ENCODE measurements at places on chromosomes 12 and 14.

- no peak for DNase-seq
These were observed 371.2 kb downstream of the DIO2 start for GRCh38 chr14:79840103-79840502.

GRCh38 chr12:107320033-107320928 is 226.9 kb upstream of the CRY1 start:
- peak; percentile 29 for DNase-seq

GRCh38 chr12:108129017-108129812 is at the start of gene WSCD2:
Gene WSCD2 (plus strand): TSS chr12:108129288. CDS start chr12:108195833, 66,545 bp downstream.
- DNase-seq = peak; percentile 95

GRCh38 chr14:75318353-75318752 is 39.7 kb downstream of the FOS start:
- no peak for DNase-seq

- no peak for DNase-seq
These were observed 68.1 kb downstream of the ETV6 start for GRCh38 chr12:11717519-11717961.

DNA sequence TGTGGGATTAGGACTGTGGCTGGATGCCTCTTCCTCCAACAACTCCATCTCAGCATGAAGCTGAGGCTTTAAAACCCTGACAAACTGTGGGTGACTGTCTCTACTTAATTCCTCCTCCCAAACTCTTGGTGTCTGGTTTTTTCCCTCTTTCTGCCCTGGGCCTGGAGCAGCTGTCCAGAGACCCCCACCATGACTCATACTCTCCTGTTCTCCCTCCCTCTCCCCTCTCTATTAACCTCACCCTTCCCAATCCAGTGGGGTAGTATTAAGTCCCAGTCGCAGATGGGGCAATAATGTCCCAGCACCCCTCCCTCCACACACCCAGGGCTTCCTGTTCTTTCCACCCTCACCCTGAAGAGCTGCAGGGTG is 2.0 kb upstream of the DNAJC14 start:
- no peak for DNase-seq

DNA sequence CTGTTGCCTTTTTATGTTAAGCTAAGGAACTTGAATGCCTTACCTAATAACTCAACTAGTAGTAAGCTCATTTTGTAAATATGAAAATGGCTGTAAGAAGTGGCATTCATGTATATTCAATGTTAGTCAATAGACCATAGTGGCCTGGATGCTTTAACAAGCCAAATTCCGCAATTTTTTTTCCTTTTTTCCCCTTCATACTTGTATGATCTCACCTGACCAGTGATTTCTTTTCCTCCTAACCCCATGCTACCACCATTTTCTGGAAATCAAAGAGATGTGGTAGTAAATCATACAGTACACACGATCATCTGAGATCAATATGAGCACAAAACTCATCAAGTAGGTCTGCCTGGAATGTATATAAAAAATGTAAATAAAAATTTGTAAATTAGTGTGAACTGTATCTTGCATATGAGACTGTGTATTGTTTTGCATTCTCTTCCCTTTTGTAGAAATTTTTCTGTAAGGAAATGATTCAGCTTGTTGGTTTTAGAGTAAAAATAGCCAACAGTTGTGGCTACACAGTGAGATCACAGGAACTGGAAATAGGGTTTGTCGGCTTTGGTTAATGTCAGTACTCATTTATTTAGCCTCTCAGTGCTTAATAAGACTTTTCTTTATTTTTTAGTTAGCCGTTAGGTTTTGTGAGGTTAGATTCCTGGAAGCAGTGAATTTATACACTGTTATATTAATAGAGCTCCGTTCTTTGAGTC is 62.5 kb downstream of the ETNK1 start:
- DNase-seq = no peak

DNA sequence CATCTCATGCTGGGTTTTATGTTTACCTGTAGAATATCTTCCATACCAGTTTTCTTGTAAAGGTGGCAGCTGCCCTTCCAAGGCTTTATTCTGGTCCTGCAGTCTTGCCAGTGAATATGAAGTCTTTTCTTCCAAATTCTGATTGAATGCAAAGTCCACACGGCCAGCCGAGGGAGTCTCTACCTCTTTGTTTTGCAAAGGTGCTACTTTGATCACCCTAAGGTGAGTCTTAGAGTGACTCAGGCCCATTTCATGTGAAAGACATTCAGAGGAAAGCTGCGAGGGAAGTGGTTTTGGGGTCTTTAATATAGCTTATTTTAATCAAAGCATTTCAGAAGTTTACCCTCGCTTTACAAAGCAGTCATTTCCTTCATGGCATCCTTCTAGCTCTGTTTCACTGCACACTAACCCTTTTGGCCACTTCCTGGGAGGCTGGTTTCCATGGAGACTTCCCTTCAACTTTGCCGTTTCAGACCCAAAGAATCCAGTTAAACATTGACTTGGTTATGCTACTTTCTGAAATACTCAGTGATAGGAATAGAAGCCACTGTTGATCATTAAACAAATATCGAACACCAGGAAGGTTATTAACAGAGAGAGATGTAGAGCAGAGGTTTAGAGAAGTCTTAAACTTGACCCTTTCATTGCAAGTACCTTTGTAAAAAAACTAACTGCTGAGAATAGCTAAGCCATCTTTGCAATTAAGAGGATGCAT is at the start of gene CCDC198:
CCDC198 (minus strand) TSS at position 391 of the 715 bp plus-strand sequence; CDS start at position 249, 142 bp downstream.
- DNase-seq = peak; percentile 71

GRCh38 chr14:101239065-101239464 is 322.2 kb upstream of the DIO3 start:
- no peak for DNase-seq

DNA sequence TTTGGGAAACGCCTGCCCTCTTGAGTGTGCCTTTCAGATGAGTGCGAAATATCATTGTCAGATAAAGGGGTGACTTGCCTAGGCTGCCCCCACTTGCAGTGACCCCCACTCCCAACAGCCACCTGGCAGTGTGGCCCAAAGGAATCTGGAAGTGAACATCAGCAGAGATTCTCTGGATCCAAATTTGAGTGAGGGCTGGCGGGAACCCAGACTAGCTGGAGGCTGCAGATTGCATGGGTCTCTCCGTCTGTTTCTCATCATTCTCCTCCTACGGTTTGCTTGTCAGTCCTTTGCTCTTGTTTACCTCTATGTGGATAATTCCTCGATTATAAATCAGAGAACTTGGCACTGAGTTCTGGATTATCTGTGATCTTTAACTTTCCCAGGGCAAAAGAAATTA is 280.8 kb downstream of the ZFP36L1 start:
- DNase-seq = no peak

- DNase-seq = no peak
These were observed 30.3 kb downstream of the C14orf132 start for GRCh38 chr14:96069421-96069820.

- no peak for DNase-seq
These were observed 115.3 kb downstream of the TRMT5 start for GRCh38 chr14:60865378-60866127.

DNA sequence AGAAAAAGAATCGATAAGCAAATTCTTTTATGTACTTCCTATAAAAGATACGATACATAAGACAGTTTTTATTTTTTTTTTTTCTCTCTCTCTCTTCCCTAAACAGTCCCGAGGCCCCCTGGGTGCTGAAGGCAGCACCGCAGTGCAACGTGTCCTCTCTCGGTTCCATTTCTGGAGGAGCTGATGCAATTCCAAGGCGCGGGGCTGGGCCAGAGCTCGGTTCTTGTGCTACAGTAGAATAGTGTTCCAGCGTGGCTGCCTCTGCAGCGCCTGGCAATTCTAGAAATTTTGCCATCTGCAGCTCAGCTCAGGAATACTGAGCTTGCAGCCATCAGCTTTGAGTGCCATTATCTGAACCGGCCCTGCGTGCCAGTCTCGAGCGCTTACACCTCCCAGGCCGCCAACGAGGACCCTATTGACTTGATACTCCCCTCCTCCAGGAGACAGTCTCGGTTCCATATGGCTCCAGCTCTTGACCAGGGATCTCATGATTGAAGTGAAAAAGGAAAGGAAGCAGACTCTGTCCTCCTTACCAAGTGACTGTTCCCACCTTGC is 630 bp downstream of the ALDH1L2 start:
- DNase-seq = peak; percentile 88

GRCh38 chr12:3335078-3335487 is 155.9 kb upstream of the PRMT8 start:
- no peak for DNase-seq

GRCh38 chr14:79583738-79584408 is 627.4 kb downstream of the DIO2 start:
- no peak for DNase-seq

DNA sequence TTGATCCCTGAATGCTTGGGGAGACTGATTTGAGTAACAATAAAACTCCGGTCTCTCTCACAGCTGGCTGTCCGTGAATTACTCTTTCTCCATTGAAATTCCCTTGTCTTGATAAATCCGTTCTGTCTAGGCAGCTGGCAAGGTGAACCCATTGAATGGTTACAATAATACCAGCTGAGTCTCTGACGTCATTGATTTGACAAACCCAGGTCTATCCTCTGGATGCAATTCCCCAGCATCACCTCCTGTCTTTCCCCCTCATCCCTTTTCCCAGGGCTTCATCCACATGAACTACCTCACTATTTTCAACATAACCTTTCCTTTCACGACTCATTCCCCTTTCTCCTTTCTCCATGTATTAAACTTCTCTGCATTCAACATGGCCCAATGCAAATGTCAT is 98.7 kb upstream of the TMEM132C start:
- no peak for DNase-seq

DNA sequence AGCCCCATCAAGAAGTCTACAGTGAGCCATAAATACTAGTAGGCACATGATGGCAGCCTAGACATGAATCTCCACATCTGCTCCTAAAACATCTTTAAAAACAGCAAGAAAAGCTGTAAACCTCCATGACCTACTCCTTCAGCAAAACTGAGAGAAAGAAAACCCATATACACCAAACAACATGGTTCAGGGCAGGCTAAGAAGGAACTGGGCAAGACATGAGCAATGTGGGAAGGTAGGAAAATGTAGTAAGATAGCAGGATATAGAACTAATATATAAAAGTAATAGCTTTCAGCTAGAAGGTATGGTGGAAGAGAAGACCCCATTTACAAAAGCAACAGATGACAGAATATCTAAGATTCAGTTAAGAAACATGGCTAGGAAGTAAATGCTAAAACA is 88.8 kb downstream of the RPS6KA5 start:
- no peak for DNase-seq

- no peak for DNase-seq
These were observed 7.8 kb downstream of the IKZF4 start for GRCh38 chr12:56028511-56029165.

DNA sequence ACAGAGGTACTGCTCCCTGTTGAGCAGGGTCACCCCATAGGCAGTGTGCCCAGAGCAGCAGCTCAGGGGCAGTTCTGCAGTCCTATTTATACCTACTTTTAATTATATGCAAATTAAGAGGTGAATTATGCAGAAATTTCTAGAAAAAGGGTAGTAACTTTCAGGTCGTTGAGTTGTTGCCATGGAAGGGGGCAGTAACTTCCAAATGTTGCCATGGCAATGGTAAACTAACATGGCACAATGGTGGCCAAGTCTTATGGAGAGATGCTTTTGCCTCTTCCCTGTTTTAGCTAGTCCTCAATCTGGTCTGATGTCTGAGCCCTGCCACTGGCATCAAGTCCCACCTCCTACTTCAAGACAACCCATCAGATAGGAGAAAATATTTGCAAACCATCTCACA is 30.4 kb upstream of the P2RX7 start:
- no peak for DNase-seq

DNA sequence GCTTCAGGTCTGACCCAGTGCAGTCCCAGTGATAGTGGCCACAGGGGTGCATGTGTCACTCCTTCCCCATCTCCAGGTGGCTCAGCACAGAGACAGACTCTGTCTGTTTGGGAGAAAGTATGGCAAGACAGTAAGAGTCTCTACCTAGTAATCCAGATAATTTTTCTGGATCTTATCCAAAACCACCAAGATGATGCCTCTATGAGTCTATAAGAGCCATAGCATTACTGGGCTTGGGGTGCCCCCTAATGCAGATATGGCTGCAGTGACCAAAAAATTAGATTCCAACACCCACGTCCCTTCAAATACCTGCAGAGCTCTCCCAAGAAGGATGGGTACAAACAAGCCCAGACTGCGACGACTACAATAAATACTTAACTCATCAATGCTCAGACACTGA is 123.8 kb downstream of the GRIP1 start:
- no peak for DNase-seq

- peak; percentile 91 for DNase-seq
These were observed 243.5 kb downstream of the TMEM132C start for GRCh38 chr12:128510511-128510910.

DNA sequence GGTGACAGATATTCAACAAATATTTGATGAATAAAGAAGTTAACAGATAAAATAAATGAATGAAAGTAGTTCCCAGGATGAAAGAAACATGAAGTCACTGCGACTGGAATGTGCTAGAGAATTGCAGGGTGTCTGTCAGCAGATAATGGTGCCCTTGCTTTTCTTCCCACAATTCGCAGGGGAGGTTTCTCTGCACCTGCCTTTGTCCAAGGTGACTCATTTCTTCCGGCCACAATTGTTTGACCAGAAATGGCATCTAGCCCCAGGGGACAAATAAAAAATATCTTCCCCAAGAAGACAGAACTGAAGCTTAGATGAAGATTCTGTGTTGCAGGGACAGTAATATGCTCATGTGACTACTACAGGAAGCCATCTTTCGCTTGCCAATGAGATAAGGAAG is 316.1 kb upstream of the TBX3 start:
- DNase-seq = no peak

DNA sequence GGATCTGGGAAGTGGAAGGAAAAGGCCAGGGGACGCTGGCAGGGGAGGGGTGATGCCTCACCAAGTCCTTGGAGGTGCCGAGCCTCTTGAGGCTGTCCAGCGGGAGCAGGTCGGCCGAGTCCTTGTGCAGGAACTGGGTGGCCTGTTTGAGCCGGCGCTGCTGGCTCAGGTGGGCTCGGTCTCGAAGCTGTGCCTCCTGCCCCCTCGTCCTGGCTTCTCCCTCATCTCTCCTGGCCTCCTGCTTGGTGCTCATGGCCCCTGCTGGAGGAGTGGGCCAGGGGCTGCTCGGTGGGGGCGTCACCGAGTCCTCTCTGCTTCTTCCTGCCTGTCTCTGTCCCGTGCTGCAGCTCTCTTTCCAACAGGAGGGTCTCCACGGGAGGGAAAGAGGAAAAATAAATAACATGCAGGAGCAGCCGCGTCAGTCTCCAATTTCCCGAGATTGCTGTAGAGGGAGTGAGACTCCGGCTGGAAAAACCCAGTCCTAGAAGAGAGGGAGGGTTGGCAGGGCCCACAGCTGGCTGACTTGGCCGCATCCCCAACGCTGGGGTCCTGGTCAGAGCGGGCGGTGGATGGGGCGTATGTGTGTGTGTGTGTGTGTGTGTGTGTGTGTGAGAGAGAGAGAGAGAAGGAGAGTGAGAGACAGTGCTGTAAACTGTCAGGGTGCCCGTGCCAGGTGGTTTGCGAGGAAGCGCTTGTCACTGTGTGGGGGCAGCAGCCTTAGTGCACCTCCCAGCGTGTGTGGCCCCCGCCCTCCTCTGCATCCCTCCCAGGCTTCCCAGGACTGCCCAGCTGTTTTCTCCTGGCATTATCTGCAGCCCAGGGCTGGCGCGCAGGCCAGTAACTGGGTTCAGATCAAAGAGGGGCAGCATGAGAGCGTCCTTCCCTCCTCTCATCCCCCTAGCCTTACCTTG is at the start of gene NRIP2:
NRIP2 (minus strand) TSS at position 455 of the 911 bp plus-strand sequence; CDS start at position 403, 52 bp downstream.
- peak; percentile 64 for DNase-seq

- no peak for DNase-seq
These were observed 6.6 kb upstream of the IKZF4 start for GRCh38 chr12:56014205-56014604.
